ENCODE measurements at places on chromosomes 6 and 20.

GRCh38 chr6:113476937-113477839 is 380.0 kb upstream of the MARCKS start:
- no peak for DNase-seq

GRCh38 chr6:147099974-147100373 is 104.2 kb upstream of the STXBP5 start:
- peak; percentile 20 for DNase-seq

DNA sequence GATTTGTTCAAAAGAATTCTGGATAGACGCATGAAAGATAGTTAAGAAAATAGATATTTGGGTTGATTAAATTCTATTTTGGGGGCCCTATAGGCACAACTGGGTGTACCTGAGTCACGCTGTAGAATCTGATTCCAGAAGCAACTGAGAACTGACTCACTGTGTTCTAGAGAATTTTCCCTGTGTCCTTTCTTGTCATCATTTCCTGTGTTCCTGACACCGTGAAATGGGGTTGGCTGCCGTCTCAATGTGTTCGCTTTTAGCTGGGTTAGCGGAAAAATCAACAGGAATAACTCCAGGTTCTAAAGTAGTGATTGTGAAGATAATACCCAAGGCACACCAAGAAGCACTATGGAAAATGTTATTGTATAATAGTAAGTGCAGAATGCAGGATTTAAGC is 5.0 kb downstream of the GCNT2 start:
- no peak for DNase-seq

DNA sequence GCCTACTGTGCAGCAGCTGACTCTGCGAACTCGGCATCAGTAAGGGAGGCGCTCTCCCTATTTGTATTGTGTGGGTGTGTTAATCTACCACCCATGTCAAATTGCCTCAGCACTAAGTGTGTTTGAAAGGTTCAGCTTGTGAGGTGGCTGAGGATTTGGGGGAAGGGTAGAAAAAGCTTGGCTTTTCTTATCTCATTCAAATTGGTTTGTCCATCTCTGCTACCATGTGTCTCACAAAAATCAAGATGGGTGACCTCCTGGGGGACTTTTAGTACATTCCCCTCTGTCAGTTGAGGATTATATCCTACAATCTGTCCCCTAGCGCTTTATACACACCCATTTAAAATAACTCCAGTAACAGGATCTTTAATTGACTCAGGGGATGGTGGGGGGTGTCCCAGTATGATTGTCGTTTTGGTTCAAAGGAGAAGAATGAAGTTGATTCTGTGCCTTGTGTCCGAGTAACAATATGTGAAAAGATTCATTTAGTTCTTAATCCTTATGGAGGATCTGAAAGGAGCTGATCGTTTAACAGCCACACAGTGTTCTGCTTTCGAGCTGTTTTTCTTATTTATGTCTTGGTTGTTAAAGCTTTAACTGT is 609.6 kb downstream of the PKHD1 start:
- no peak for DNase-seq

- DNase-seq = no peak
Observed at GRCh38 chr6:119171864-119172588, 93.6 kb upstream of the FAM184A start.

GRCh38 chr6:17927705-17928104 is 59.7 kb downstream of the KIF13A start:
- no peak for DNase-seq

GRCh38 chr20:34535857-34536256 is 19.6 kb downstream of the DYNLRB1 start:
- DNase-seq = no peak

GRCh38 chr6:136506124-136506799 is 44.0 kb downstream of the MAP7 start:
- no peak for DNase-seq

GRCh38 chr20:57795342-57795697 is 85.5 kb upstream of the PMEPA1 start:
- no peak for DNase-seq

DNA sequence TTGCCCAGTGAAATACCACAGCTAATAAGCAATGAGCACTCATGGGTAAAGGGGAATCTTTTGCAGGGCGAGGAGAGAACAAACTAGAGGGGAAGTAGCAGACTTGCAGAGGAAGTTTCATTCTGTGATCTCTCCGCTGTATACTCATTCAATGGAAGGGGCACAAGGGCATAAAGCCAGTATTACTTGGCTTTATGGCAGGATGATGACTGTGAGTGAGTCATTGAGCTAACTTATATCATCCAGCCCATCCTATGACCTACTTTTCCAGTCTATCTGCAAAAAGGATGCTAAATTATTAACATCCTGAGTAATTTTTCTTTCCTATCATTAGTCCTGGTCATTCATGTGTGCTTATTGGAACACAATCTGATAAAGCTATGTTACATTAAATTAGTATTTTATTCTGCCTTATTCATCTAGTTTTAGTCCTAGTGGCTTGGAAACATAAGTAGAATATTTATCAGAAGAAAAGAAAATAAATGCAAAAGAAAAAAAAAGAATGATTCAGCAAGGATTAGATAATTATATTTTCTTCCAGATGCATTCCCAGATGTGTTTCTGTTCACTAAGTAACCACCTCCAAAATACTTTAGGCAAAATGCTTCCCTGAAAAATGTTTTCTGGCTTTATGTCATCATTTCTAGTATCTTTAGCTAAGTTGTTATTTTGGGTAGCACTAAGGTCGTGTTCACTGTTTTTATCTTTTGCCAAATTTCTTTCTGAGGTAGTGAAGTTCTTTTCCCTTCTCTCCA is 471.7 kb downstream of the CDKAL1 start:
- DNase-seq = peak; percentile 91
